ENCODE measurements at places on chromosomes 1 and 21.
A peak's percentile ranks its signal among the peaks of the same experiment; 100 is the strongest.

GRCh38 chr1:212242288-212242984 lies 42.8 kb upstream of the PPP2R5A start:
- peak; percentile 30 for DNase-seq

DNA sequence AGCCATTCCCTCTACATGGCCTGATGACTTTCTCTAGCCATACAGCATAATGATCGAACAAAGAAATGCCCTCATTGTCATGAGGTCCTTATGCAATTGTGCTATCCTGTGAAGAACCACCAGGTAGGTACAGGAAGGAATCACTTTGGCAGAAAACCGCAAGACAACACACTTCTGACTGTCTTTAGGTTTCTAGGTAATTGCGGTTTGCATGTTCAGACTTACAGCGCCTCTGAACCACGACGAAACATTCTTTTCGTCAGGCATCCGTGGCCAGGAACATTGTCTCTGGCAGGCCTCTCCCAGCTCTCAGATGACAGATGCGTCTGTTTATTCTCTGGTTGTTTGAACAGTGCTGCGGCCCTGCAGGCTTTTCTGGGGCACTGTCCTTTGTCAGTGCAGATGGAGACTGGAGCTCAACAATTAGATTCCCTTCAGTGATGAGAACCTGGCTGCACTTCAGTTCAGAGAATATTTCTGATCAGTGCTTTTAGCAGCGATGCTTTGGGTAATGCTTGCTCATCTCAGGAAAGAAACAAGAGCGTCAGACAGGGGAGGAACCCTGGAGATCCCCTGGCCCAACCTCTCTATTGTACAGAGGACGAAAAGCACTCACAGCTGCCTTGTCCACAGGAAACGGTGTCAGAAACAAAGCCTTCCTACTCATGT lies 63.4 kb downstream of the B3GALT5 start:
- DNase-seq = peak; percentile 79

GRCh38 chr21:37461479-37461878 lies 94.9 kb downstream of the DYRK1A start:
- DNase-seq = no peak

DNA sequence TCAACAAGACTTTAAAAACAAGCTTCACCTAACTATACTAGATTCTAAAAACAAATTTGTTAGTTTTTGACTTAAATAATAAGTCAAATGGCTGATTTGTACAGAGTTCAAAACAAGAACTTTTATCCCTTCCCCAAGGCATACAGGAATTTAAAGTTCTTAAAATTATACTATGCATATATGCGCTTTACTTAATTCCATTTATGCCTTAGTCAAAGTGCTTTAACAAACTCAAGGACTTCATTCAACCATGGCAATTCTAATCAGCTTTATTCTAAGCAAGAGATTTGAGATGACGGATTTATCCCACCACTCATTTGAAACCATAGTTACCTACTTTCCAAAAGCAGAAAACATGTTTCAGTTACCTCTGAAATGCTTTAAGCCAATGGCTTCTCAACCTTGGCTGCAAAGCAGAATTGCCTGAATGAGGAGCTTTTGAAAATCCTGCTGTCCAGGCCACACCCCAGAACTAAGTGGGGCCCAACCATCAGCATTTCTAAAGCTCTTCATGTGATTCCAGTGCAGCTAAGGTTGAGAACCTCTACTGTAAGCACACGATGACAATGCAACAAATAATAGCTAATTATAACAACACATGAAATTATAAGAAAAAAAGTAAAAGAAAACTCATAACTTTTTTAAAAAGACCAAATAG lies 44.6 kb downstream of the TTLL7 start:
- DNase-seq = no peak

- no peak for DNase-seq
Observed at GRCh38 chr21:33755354-33755753, 113.1 kb downstream of the ITSN1 start.

- DNase-seq = peak; percentile 30
Observed at GRCh38 chr1:1040004-1040991, 20.4 kb downstream of the AGRN start.

GRCh38 chr1:54323324-54323739 lies 82.9 kb downstream of the SSBP3 start:
- no peak for DNase-seq

GRCh38 chr21:29304597-29304996 lies 5.9 kb downstream of the BACH1 start:
- no peak for DNase-seq

DNA sequence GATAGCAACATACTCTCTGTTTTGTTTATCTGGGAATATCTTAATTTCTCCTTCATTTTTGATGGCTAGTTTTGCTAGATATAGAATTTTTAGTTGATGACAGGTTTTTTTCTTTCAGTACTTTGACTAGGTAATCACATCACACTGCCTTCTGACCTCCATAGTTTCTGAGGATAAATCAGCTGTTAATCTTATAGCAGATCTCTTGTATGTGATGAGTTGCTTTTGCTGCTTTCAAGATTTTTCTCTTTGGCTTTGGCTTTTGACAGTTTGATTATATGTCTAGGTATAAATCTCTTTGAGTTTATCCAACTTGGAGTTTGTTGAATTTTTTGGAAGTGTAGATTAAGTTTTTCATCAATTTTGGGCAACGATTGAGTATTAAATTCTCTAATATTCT lies 142.6 kb downstream of the ZNF644 start:
- no peak for DNase-seq

- no peak for DNase-seq
Observed at GRCh38 chr1:228804640-228805413, 69.5 kb downstream of the RHOU start.

DNA sequence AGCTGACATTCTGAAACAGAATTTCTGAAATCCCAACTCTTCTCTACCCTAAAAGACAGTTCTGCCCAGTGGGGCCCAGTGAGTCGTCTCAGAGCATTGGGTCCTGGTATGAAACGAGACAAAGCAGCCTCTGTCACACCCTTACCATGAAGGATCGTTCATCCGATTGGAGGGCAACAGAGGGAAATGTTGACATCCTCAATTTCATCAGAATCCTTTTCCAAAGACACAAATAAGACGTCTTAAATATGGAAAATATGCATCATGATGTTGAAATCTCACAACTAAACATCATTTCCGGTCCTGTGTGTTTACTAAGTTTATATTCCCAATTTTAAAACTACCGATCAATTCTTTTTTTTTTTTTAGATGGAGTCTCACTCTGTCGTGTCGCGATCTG lies 112.1 kb upstream of the SLC45A1 start:
- no peak for DNase-seq

GRCh38 chr1:191905781-191906180 lies 252.5 kb upstream of the RGS18 start:
- no peak for DNase-seq

DNA sequence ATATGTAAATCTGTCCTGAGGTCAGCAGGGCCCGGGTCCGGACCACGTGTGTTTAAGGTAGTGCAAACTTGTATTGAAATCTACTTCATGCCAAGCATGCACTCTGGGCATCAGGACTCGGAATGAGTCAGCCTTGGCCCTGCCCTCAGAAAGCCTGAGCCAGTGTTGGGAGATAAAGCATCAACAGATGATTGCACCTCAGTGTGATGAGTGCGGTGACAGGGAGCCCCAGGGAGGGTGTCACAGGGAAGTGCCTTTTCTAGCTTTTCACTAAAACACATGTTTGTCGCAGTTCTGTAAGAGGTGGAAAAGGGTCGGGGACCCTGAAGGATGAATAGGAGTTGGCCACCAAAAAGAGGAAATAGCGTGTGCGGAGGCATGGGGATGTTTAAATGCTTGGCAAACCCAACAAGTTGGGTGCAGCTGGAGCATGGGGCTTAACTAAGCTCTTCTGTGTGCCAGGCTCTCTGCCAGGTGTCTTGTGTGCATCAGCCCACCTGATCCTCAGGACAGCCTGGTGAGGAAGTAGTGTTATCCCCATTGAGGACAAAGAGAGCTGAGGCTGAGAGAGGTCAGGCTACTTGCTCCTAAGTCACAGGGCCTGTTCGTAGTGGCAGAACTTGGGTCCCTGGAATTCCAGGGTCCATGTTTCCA lies 48.2 kb upstream of the EPB41 start:
- no peak for DNase-seq

DNA sequence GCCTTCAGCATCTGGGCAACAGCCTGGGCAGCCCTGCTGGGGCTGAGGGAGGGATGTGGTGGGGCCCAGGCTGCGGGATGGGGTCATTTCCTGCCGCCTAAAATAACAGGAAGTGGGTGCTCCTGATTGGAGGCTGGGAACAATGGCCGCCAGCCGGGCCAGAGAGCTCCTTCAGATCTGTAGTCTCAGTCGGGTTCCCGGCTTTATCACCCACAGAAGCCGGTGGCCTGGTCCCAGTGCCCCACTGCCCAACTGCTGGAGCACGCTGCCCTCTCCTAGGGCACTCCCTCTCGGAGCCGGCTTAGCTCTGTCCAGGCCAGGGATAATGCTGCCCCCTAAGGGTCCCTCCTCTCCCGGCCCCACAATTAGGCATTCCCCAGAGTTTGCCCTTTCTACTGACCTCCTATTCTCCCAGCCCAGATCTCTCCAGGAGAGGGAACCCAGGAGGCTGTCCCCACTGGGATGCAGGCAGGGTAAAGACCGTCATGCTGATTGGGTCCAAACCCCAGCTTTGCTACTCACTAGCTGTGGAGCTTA lies 5.1 kb downstream of the MAP7D1 start:
- DNase-seq = no peak

- DNase-seq = no peak
Observed at GRCh38 chr1:26373789-26374188, 1.2 kb upstream of the ZNF683 start.

- DNase-seq = no peak
Observed at GRCh38 chr1:69700770-69701169, 133.0 kb downstream of the LRRC7 start.

All from NCI-H774 (cell line).